ENCODE measurements at places on chromosomes 4 and X. TPM values are rescaled to one million over a fixed set of nuclear protein-coding genes. Genes with fewer than 3 reads are reported as not detected.

Gene PDE6B
- 0.59 TPM for total RNA-seq

Gene GATA1
- total RNA-seq = not detected

Gene GABRQ
- 0.32 TPM for total RNA-seq

DNA sequence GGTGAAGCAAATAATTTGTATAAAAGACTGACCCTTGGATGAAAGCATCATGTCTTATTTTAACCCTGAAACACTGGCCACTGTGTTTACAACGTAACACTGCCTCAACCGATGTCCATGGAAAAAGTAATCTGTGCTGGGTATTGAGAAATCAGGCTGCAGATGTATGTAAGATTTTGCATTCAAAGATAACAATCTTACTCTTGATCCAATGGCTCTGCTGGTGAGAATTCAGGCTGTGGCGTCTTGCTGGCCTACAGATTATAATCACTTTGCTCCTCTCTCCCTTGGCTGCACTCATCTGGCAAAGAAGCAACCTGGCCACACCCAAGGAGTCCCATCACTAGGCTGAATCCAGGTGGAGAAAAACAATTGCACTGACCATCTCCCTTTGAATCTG, 7.5 kb downstream of the ADGRA3 start:
- no peak for DNase-seq

DNA sequence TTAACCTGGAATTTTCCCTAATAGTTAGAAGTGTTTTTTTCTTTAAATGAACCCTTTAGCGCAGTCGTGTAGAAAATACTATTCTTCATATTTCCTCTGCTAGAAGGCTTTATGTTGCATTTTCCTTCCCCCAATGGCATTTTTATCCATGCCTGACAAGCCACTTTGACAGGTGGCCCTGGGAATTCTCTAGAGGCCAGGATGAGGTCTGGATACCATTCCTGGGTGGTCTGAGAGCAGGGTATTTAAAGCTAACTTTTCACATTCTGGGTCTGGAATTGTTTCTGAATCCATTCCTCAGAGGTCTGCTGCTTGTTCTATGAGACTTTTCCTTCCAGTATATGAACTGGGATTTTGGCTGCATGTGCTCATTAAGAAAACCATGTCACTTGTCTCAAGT, 31.2 kb upstream of the PDGFRA start:
- no peak for DNase-seq

GRCh38 chrX:124113621-124114600, 152.4 kb downstream of the STAG2 start:
- no peak for DNase-seq

DNA sequence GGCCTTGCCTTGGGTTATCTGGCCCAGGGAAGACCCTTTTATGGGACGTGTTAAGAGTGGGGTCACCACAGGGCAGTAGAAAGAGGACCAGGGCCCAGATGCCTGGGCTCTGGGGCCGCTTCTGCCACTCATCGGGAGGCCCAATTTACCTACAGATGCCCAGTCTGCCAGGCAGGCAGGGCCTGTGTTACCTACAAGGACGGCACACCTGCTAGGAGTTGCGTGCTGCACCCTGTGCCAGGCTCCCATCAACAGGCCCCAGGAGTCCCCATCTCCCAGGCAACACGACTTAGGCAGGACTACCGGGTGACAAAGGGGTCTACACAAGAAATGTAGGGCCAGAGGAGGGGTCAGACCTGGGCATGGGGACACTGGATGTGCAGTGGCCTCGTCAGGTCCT, 34.6 kb downstream of the WDR1 start:
- DNase-seq = no peak

Data from lower leg skin (tissue), 4 donors.